ENCODE measurements at places on chromosomes 16 and 17.

DNA sequence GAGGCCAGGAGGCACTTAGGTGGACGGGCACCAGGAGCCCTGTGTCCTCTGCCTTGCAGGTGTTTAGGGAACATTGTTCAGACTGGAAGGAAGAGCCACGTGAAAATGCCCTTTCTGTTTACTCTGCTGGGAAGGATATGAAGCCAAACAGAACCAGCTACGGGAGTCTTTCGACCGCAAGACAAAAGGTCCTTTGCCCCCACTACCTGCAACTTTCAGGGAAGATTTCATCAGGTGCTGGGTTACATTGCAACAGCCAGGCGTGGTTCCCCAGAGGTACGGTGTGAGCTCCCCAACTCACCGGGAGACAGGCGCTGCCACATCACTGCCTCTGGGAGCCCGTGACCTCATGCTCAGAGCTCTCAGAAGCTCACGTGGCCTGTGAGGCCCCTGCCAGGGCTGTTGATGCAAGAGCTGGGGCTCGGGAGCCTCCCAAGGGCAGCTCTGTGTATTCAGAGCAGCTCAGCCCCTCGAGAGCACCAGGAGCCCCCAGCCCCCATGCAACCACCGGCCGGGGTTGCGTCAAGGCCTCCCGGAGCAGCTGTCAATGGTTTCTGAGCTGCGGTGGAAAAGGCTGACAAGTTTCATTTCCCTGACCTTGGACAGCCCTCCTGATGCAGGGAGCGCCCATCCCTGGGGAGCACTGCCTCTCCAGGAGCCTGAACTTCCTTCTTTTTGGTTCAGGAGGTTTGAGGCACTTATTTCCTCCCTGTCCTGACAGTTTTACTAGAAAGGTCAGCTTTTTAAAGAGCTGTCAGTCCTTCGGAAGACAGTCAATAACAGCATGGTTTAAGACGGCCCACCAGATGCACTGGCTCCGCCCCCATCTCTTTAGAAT lies 42.1 kb downstream of the TBC1D16 start:
- DNase-seq, result no peak

- peak; percentile 4 for DNase-seq
Observed at GRCh38 chr17:65797809-65798208, 236.4 kb upstream of the AXIN2 start.

GRCh38 chr17:27993161-27993695 lies 49.2 kb upstream of the NLK start:
- DNase-seq, result no peak

- no peak for DNase-seq
Observed at GRCh38 chr17:69213059-69213813, 15.4 kb downstream of the ABCA10 start.

DNA sequence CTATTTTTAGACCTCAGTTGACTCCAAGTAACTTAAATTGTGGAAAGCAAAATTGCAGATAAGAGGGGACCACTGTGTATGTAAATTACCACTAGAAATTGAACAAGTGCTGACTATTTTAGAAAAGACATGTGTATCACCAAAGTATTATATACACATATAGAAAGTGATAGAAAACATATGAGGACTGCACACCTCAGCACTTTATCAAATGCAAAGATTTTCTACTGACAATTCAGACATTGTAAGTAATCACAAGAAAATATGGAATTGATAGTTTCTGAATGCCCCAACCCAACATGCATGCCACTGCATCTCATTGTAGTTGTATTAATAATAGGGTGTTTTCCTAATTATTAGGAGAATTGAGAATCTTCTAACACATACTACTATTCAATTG lies 536.5 kb downstream of the CDH11 start:
- no peak for DNase-seq

DNA sequence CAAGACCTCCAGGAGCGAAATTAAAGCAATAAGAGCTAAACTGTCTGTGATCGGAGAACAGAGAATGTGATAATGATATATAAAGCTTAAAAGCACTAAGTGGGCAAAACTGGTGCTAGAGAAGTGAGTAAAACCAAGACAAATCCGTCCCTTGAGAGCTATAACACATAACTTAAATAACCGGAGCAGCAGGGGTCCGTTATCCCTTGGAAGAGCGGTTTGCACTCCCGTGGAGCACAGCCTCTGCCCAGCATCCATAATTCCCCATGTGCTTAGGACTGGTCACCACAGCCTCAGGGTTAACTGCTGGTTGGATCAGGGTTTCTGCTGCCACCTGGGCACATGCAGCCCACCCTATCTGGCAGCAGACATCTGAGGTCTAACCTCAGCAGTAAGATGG lies 489.0 kb downstream of the NPIPA7 start:
- no peak for DNase-seq

DNA sequence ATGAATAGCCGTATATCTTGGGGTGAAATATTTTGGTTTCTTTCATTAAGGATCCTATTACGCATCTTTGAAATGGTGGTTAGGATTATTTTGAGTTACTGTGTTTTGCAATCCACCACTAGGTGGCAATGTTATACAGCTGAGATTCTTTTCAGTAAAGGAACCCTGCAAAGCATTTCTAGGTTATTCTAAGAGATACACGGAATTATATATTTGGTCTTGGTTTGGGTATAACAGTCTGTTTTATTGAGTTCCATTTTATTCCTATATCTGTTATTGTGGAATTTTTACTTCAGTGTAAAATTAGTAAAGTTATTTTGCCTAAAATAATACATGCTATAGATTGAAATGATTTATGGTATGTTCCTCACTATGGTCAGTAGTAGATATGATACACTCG lies 62.9 kb upstream of the CPHXL start:
- DNase-seq, result peak; percentile 56

GRCh38 chr16:9447195-9447551 lies 355.7 kb downstream of the HAPSTR1 start:
- no peak for DNase-seq

DNA sequence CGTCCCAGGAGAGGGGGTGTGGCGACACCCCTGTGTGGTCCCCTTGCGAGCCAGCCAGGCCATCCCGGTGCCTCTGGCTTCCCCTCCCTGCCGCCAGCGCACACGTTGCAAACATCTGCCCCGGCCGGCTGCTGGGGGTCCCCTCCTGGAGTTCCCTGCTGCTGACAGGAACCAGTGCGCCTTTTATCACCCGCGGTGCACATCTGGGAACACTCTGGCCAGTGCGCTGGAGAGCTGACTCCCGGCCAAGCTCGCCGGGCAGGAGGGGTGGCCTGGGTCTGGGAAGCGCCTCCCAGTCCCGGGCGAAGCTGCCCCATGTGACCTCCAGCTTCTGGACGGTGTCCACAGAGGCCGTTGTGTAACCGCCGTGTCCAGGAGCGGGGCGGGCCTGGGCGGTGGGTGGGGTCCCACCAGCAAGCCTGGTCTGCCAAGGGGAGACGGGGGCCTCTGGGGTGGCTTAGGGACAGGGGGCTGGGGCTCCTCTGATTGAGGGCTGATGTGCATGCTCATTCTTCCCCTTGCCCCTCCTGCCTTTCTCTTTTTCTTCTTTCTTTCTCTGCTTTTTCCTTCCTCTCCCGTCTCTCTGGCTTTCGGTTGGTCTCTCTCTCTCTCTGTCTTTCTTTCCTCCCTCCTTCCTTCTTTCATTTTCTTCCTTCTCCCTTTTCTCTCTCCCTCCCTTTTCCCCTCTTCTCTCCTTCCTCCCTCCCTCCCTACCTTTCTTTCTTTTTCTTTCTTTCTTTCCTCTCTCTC lies 25.2 kb upstream of the CIBAR2 start:
- no peak for DNase-seq

DNA sequence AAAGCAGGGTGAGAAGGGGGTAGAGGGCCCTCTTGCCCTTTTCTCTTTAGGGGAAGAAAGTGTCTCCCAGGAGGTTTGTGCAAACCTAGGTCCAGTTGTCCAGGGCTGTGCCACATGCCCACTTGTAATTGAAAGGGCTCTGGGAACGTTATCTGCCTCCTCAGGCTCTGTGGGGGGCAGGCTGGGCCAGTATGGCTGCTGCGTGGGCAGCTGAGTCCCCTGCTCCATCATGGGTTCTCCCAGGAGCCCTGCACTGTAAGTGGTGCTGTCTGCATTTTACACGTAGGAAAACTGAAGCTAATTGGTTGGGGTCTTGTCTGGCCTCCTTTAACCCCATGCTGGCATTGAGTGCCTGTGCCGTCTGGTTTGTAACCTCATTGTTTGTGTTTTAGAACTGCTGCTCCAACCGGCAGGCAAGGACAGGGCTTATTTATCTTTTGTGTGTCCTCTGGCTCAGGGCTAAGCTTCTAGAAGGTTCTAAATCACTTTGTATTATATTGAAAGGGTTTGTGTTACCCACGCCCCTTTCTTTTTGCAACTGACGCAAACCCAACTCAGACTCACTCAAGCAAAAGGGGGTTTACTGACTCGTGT lies 117.7 kb upstream of the CIBAR2 start:
- DNase-seq, result no peak

DNA sequence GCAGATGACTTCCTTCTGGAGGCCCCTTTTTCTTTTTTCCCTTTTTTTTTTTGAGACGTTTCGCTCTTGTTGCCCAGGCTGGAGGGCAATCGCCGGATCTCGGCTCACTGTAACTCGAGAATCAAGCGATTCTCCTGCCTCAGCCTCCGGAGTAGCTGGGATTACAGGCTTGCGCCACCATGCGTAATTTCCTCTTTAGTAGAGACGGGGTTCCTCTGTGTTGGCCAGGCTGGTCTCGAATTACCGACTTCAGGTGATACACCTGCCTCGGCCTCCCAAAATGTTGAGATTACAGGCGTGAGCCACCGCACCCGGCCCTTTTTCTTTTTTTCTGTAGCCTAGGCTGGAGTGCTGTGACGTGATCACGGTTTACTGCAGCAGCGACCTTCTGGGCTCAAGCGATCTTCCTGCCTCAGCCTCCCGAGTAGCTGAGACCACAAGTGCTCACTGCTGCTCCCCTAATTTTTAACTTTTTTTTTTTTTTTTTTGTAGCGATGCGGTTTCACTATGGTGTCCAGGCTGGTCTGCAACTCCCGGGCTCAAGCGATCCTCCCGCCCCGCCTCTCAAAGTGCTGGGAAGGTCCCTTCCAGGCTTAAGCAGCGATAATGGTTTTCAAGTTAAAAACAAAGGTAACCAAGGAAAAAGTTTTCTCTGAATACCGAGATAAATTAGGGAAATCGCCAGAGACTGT lies 956 bp upstream of the IST1 start:
- DNase-seq, result peak; percentile 45

DNA sequence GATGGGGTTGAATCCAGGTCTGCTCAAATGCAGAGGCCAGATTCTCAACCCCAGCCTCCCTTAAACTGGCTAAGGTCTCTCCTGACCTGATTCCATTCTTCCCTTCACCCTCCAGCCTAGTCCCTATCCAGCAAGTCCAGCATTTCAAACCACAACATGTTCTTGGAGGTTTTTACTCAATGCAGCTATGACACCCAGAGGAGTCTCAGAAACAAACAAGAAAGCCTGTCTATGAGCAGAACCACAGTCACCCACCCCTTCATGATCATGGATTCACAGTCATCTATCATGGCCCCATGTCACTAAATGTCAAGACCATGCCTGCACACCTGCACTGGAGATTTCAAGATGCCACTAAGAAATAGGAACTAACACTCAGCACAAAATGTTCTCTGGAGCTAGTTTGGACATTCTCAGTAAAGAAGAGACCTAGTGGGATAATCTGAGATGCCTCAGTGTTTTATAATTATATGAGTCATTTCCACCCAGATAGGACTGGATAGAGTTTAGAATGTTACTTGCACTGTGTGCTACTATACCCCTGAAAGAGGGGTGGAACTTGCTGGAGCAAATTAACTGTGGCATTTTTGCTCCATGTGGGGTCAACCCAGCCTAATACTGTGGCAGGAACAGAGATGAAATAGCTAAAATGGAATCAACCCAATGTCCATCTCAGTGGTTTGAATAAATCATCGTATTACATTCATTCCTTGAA lies 9.5 kb upstream of the METTL22 start:
- DNase-seq, result no peak

- no peak for DNase-seq
Observed at GRCh38 chr17:30349252-30349651, 15.4 kb upstream of the TMIGD1 start.

DNA sequence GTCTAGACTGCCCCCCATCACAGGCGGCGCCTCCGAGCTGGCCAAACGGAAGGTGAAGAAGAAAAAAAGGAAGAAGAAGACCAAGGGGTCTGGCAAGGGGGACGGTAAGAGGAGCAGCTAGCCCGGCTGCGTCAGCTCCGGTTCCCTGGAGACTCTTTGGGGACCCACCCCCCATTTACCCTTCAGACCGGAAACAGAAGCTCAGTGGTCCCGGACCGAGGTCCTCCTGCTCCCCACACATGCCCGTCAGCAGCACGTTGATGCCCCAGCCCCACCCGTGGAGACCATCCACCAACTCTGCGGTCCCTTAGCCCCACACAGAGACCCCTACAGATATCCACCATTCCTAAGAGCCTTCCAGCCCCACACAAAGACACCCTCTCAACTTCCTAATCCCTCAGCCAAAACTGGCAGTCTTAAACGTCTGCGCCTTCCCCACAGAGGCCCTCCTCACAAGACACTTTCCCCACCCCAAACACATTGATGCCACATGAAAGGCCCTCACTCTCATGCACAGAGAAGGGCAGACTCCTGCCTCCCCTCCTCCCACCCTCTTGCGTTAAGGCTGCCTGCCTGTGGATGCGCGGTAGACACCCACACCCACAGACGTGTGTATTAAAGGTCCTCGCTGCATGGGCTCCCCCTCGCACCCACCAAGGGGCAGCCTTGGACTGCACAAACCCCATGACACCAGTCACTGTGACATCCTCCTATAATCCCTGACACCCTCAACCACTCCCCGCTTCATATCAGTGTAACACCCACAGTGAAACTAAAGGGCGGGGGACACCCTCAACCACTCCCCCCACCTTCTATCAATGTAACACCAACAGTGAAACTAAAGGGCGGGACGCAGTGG lies 58.2 kb upstream of the RPH3AL start:
- DNase-seq, result peak; percentile 73

- DNase-seq, result no peak
Observed at GRCh38 chr16:88722784-88723506, 16.6 kb downstream of the CTU2 start.

- DNase-seq, result no peak
Observed at GRCh38 chr17:78121801-78122215, 6.7 kb downstream of the TMC6 start.

DNA sequence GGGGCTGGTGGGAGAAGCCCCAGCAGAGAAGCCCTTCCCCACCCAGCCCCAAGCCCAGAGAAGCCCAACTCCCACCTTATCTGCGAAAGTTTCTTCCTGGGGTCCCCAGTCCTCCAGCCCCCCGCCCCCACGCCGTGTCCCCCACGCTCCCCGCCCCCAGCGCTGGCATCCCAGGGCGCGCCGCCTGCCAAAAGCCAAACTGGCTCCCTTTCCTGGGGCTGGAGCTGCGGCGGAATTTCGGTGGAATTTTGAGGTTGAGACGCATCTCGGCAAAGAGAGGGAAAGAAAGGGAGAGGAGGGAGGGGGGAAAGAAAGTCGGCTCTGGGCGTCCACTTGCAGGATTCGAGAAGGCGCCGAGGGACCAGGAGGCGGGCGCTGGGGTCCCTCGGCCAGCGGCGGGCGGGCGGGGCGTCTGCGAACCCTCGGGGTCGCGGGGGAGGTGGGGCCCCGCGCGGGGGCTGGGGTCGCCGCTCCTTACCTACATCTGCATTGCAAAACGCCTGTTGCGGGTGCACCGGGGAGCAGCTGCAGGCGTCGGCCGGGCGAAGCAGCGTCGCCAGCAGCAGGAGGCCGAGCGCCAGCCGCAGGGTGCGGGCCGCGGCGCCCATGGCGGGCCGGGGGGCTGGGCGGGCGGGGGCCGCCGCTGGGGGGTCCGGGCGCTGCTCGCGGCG lies 571 bp downstream of the TIMP2 start:
- no peak for DNase-seq

GRCh38 chr17:34269969-34270368 lies at the start of gene CCL7:
CCL7 (plus strand) TSS chr17:34270221; CDS start chr17:34270291, 70 bp downstream.
- DNase-seq, result no peak

All from CD4-positive, alpha-beta T cell treated with Interleukin-2 at 100 ng/mL for 4 hours (primary cell).